ENCODE measurements at places on chromosomes 3 and 15.
A peak's percentile ranks its signal among the peaks of the same experiment; 100 is the strongest.

- DNase-seq, result peak; percentile 53
These were observed 55.6 kb downstream of the LHFPL4 start for GRCh38 chr3:9497821-9498565.

- peak; percentile 7 for DNase-seq
These were observed 42.2 kb downstream of the SV2B start for GRCh38 chr15:91142106-91142744.

DNA sequence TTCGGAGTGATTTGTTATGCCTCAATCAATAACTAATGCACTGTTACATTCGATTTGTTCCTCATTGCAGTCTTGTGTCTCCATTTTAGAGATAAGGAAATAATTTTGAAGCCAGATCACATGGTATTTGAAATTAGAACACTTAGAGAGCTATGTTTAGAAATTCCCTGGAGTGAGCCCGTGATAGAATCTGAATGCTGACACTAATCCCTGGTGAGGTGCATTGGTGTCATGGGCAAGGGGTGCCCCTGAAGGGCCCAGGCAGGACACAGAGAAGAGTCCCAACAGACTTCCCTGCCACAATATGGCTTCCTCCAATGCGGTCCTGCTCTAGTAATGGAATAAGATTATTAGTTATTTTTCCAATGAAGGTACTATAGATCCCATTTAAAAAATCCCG is 223.0 kb downstream of the NR2F2 start:
- DNase-seq, result peak; percentile 5

GRCh38 chr3:72496051-72496670 is 352.1 kb downstream of the SHQ1 start:
- no peak for DNase-seq

- no peak for DNase-seq
These were observed 107.3 kb upstream of the PTPRG start for GRCh38 chr3:61454006-61454585.

GRCh38 chr3:184693011-184693975 is 18.6 kb downstream of the MAGEF1 start:
- no peak for DNase-seq

DNA sequence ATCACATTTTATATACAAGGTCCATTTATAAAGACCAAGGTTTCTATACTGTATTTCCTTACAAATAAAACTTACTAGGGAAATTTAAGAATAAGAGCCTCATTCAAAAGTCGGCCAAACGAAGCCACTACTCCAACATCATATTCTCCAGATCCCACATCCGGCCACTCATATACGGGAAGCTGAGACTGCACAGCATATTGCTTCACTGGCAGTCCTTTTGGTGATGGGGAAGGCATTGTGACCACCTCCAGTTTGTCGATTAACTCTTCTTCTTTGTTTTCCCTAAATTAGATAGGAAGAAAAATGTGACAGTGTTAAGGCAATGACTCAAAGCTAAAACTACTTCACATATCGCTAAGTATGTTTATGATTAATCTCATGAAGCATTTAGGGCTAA is 2.7 kb downstream of the MTFMT start:
- DNase-seq, result no peak

GRCh38 chr3:158261371-158261991 is 151.6 kb downstream of the RSRC1 start:
- DNase-seq, result no peak

- no peak for DNase-seq
These were observed 384.8 kb downstream of the MECOM start for GRCh38 chr3:169278667-169279066.

- DNase-seq, result peak; percentile 80
These were observed 195.3 kb downstream of the THRB start for GRCh38 chr3:24299246-24299805.

All from GM23248 (cell line).